ENCODE measurements at places on chromosomes 6 and 20. TPM values are rescaled to one million over a fixed set of nuclear protein-coding genes. Genes with fewer than 3 reads are reported as not detected.

The HDGFL1 gene
- total RNA-seq = not detected

The ZNF451 gene
- total RNA-seq = 42.9 TPM

The TSPO2 gene
- total RNA-seq = not detected

The KCNS1 gene
- not detected for total RNA-seq

The BMP7 gene
- not detected for total RNA-seq

The BCKDHB gene
- total RNA-seq = 33.6 TPM

The RBM24 gene
- 60.7 TPM for total RNA-seq

The PXDC1 gene
- 43.1 TPM for total RNA-seq

The DDX39B gene
- 452 TPM for total RNA-seq

The FAM83C gene
- total RNA-seq = not detected

The PSORS1C1 gene
- 0.64 TPM for total RNA-seq

The CD40 gene
- total RNA-seq = 2.6 TPM

The LTA gene
- total RNA-seq = not detected

The ABRACL gene
- total RNA-seq = 34.8 TPM

All from LHCN-M2 (cell line).